Natural killer cell treated with Interleukin-12 subunit alpha and Interleukin-12 subunit beta and Interleukin-15 and Interleukin-18, amount 100 ng/mL, for 72 hours (primary cell): ENCODE measurements at places on chromosomes 12 and 14. TPM values are rescaled to one million over a fixed set of nuclear protein-coding genes. Genes with fewer than 3 reads are reported as not detected.

The PAX9 gene
- not detected for total RNA-seq

The OR4K17 gene
- total RNA-seq: not detected

The FOXN4 gene
- not detected for total RNA-seq

The MYH6 gene
- total RNA-seq: not detected

The CD69 gene
- total RNA-seq: 53.6 TPM

The COCH gene
- 1.3 TPM for total RNA-seq
